Activated naive CD4-positive, alpha-beta T cell treated with anti-CD3 and anti-CD28 coated beads, Interleukin-2, amount 10 ng/mL, durations not matched to agents 5 hours and 36 hours (primary cell): ENCODE measurements at places on chromosomes 12 and 14. TPM values are rescaled to one million over a fixed set of nuclear protein-coding genes. Genes with fewer than 3 reads are reported as not detected.

EPS8 gene
- 3.0 TPM for total RNA-seq

THTPA gene
- total RNA-seq, result 10.3 TPM

SYT10 gene
- total RNA-seq, result not detected

PTPRQ gene
- not detected for total RNA-seq

POTEM gene
- not detected for total RNA-seq

GPR68 gene
- 23.9 TPM for total RNA-seq

INSM2 gene
- total RNA-seq, result not detected

SLC6A15 gene
- total RNA-seq, result not detected

KLHDC1 gene
- total RNA-seq, result 2.8 TPM

KRT79 gene
- not detected for total RNA-seq

DHRS2 gene
- total RNA-seq, result 0.24 TPM

GOLGA5 gene
- 18.3 TPM for total RNA-seq

TCL1B gene
- total RNA-seq, result not detected

TAS2R42 gene
- not detected for total RNA-seq

SDSL gene
- not detected for total RNA-seq

TMEM260 gene
- total RNA-seq, result 18.1 TPM

PXN gene
- 220 TPM for total RNA-seq

PRORP gene
- 40.2 TPM for total RNA-seq

SERPINA5 gene
- not detected for total RNA-seq

NUAK1 gene
- total RNA-seq, result not detected

RNF41 gene
- total RNA-seq, result 31.6 TPM

PLEKHD1 gene
- 0.15 TPM for total RNA-seq

ACSM4 gene
- not detected for total RNA-seq

KRT74 gene
- total RNA-seq, result not detected

BTBD6 gene
- 44.5 TPM for total RNA-seq

TEAD4 gene
- total RNA-seq, result 1.2 TPM

PARP2 gene
- total RNA-seq, result 25.1 TPM

DIO2 gene
- total RNA-seq, result not detected

RPL36AL gene
- 298 TPM for total RNA-seq

STX2 gene
- 30.9 TPM for total RNA-seq

VAMP1 gene
- total RNA-seq, result 54.4 TPM

ACOT6 gene
- total RNA-seq, result not detected

ACSS3 gene
- not detected for total RNA-seq

APEX1 gene
- total RNA-seq, result 162 TPM

TAS2R8 gene
- total RNA-seq, result not detected

MYO1A gene
- total RNA-seq, result 1.2 TPM

TAS2R7 gene
- total RNA-seq, result not detected

CNPY2 gene
- 95.0 TPM for total RNA-seq

FOXN4 gene
- not detected for total RNA-seq

DEGS2 gene
- 0.58 TPM for total RNA-seq

NEUROD4 gene
- not detected for total RNA-seq

RTRAF gene
- total RNA-seq, result 206 TPM

WNT1 gene
- total RNA-seq, result 0.72 TPM

B3GNT4 gene
- 2.1 TPM for total RNA-seq

CARMIL3 gene
- total RNA-seq, result 0.65 TPM

NPFF gene
- total RNA-seq, result not detected

CD163 gene
- total RNA-seq, result not detected

KRT83 gene
- not detected for total RNA-seq

LTBR gene
- 0.35 TPM for total RNA-seq

BIN2 gene
- 240 TPM for total RNA-seq

ACOT4 gene
- 1.1 TPM for total RNA-seq

RTN1 gene
- total RNA-seq, result not detected

RFX4 gene
- total RNA-seq, result not detected

CLEC4E gene
- total RNA-seq, result not detected

KRT78 gene
- not detected for total RNA-seq
